ENCODE measurements at places on chromosomes 7 and 10.
A peak's percentile ranks its signal among the peaks of the same experiment; 100 is the strongest.

GRCh38 chr7:27777662-27778061, 37.7 kb downstream of the TAX1BP1 start:
- DNase-seq = no peak

- DNase-seq = no peak
These were observed 63.2 kb downstream of the UNCX start for GRCh38 chr7:1295776-1296355.

DNA sequence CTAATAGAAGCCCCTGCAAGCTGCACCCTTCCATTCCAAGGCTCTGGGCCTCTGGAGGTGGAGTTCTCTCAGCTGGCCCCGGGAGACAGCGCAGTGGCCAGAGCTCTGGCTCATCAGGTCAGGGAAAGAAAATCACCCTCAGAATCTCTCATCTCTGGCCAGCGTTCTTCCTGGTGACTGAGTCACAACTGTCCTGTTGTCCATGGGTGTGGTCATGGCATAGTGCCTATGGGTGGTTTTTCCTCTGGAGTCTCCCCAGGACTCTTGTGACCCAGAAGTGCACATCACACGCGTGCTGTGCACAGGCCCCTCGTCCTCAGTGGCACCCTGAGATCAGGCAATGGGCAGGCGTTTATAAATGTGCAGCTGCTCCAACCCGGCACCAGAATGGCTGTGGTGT, 27.4 kb upstream of the FXYD4 start:
- no peak for DNase-seq

- DNase-seq = no peak
These were observed 43.4 kb upstream of the ELMO1 start for GRCh38 chr7:37491919-37492694.

DNA sequence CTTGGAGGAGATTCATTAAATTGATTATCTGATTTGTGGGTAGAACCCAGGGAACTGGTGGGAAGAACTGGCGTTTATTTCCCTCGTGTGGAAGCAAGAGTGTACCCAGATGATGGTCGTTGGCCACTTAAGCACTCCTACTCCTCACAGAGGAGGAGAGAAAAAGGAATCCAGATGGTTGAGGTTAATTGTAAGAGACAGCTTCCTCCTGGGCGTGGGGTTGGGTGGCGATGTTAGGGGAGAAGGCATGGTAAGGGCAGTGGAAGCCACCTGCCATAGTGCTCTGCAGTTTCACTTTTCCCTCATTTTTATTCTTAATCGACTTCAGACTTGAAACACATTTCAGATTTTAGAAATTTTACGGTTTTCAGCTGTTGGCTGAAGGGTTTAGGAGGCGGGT, 104.1 kb downstream of the DOCK1 start:
- no peak for DNase-seq

GRCh38 chr10:125144206-125144605, 16.2 kb downstream of the CTBP2 start:
- no peak for DNase-seq

DNA sequence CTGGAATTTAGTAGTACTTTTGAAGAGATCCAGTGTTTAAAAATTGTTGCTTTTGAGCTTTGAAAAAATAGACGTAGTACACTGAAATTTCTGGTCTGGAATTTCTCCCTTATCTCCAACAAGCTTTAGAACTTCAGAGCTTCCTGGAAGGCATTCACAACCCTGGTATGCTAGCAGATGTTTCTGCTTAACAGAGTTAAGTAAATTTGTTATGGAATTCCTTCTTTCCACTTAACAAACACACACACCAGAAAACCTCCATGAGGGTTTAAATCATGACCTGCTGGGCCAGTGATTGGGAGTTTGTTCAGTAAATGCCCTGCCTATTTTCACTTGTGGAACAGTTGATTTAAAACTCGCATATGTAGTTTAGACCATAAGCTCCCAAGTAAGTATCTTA, 13.7 kb downstream of the ASB15 start:
- DNase-seq = no peak

DNA sequence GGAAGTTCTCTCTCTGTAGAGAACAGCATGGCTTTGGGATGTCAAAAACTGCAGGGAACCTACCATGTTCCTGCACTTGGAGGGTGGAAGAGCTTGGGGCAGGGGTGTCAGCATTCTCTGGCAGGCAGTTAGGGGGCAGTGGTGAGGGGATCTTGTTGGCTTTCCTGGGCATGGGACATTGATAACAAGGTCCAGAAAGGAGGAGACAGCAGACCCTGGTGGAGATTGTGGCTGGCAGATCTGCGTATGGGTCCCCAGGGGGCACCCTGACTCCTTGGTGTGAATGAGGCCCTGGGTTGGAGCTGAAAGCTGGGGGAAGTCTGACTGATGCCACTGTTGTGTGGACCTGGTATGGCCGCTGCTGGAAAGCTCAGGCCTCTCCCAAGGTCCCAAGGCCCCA, 22.9 kb upstream of the CAMK2B start:
- DNase-seq = no peak

DNA sequence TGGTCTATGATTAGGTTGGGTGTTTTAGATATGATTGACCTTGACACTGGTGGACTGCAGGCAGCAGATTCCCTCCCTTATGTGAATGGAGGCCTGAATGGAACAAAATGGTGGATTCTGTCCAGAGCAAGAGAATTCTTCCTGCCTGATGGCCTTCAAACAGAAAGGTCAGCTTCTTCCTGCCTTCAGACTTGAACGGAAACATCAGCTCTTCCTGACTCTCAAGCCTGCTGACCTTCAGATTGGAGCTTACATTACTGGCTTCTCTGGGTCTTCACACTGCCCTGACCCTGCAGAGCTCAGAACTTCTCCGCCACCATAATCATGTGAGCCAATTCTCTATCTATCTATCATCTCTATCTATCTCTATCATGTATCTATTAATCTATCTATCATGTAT, 111.6 kb downstream of the RAMP3 start:
- DNase-seq = no peak

DNA sequence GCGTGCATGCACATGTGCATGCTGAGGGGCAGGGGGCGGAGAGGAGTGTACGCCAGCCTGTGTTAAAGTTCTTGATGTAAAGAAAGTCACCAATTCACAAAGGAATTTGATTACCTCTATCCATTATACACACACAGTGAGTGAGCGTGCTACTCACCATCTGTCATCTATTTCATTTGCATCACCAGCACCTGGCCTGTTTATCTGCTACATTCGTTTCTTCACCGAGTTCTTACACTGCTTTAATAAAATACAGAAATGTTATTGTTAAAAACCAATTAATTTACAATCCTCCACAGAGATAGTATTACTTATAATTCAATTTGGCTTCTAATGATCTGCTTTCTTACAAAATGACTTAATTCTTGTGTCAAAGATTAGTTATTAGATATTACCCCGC, 32.6 kb downstream of the NEUROD6 start:
- no peak for DNase-seq

DNA sequence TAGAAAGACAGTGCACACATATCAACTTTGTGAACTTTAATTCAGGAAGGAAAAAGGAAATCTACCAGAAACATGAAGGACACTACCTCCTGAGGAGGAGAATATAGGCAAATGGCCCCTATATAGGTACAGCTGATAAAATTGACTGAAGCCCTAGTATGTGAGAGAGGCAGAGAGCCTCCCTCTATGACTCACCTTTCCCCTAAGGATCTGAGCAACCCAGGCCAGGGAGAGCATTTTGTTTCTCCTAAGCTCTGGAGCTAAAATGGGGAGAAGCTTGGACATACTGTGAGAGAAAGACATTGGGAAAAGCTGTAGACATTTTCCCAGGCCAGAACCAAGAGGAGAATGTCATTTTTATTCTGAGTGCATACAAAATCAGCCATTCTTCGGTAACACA, 303.5 kb downstream of the AHR start:
- DNase-seq = no peak

GRCh38 chr10:56662765-56663447, 301.8 kb upstream of the ZWINT start:
- no peak for DNase-seq

- no peak for DNase-seq
These were observed 63.1 kb downstream of the MTPAP start for GRCh38 chr10:30285970-30286369.

DNA sequence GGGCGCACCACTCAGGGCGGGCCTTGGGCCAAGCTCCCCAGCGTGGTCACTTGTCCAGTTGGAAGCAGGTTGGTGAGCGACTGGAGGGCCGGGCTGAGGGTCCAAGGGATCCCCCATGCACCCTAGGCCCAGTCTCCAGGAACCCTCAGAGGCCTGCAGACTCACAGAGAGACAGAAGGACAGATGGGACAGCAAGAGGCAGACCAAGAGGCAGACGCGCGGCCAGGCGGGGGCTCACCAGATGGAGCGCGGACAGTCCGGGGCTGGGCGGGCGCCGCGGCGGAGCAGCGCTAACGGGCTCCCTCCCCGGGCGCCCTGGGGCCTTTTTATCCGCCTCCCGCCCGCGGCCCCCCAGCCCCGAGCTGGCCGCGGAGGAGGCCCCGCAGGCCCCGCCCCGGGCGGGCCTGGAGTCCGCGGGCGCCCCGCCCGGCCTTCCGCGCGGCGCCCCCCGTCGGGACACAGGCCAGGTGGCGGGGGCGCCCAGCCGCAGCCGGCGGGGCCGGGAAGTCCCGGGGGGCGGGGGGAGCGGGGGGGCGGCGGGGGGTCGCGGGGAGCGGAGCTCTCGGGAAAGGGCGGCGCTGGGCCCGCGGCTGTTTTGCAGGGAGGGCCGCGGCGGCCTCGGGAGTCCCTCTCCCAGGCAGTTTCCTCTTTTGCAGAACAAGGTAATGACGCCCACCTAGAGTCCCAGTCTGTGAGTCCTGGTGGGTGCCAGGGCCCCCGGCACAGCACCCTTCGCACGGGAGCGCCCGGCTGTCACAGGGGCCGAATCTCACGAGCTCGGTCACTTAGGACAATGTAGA, at the start of gene LOXL4:
Gene LOXL4 (minus strand): TSS at position 301 of the 800 bp plus-strand sequence. CDS start 5,175 bp downstream, outside the sequence.
- DNase-seq = peak; percentile 80

- no peak for DNase-seq
These were observed 352.1 kb downstream of the PARD3 start for GRCh38 chr10:34462993-34463392.

GRCh38 chr10:100566561-100566960, 30.8 kb downstream of the HIF1AN start:
- DNase-seq = no peak

DNA sequence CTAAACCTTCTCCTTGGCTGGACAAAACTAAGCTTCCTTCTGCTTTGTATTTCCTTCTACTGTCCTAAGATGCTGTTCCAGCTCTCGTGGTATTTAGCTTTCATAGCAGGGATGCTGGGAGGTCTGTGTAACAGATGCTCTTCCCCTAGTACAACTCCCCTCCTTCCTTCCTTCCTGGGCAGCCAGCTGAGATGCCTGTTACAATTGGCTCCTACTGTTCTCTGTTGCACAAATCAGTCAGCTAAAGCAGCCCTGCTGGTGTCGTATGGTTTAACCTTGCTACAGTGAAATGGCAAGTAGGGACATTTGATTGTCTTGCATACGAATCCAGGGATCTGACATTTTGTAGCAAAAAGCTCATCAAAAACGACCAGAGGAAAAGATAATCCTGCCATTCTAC, 143.8 kb downstream of the ARHGAP21 start:
- DNase-seq = no peak

GRCh38 chr10:97280783-97281182, 11.7 kb downstream of the ARHGAP19 start:
- DNase-seq = no peak

GRCh38 chr7:102072636-102073209, 213.9 kb upstream of the SH2B2 start:
- DNase-seq = no peak

GRCh38 chr10:122466951-122467381, 5.6 kb downstream of the HTRA1 start:
- DNase-seq = no peak

DNA sequence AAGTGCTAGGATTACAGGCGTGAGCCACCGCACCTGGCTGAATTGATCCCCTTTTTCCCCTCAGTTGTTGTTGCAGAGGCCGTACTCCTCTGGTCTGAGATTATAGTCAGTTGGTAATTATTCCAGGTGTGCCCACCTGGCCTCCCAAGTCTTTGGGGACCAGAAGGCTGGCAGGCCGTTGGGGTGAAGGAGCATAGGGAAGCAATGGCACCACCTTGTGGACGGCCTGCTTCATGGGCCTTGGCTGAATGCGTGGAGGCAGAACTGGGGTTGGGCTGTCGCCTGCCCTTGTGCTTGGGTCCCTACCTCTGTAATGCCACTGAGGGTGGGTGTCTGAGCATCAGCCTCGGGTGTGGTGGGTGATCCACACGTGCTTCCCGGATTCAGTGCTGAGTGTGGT, 125.7 kb downstream of the RGS10 start:
- no peak for DNase-seq

GRCh38 chr10:65194555-65194954, 1673.4 kb downstream of the REEP3 start:
- no peak for DNase-seq

GRCh38 chr10:113111900-113112853, 162.1 kb downstream of the TCF7L2 start:
- DNase-seq = no peak

DNA sequence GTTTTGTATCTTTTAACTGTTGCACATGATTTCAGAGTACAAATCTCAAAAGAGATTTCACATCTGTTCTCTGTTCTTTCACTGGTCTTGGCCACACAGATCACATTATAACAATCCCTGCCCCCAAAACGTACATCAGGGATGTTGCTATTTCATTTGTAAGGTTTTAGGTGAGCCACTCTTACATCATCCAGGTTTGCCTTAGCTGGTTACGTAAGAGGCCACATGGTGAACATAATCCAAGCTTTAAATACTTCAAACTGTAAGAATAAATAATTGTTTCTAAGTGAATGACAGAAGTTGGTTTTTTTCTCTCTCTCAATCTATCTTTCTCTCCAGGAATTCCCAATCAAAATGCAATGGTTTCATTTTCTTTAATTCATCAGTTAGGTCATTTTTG, 245.9 kb upstream of the HGF start:
- no peak for DNase-seq

DNA sequence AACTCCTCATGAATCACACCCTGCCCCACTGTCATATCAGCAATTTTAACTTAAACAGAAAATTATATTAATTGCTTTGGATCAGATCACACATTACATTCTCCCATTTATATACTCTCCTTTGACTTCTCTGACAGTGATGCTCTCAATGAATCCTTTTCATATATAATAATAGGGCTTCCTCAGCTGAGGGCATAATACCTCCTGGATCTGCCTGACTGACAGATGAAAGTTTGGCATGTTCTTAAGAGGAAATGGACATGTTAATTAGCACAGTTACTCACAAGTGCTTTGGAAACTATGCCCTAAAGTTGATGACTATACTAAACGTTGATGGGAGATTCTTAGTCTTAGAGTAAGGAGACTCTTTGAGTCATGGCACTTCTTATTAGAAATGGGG, 478.2 kb upstream of the LRRN3 start:
- no peak for DNase-seq

GRCh38 chr10:58577437-58577777, 64.7 kb downstream of the BICC1 start:
- no peak for DNase-seq

All from coronary artery (tissue), 2 donors.